ENCODE measurements at places on chromosomes 5 and 9.

DNA sequence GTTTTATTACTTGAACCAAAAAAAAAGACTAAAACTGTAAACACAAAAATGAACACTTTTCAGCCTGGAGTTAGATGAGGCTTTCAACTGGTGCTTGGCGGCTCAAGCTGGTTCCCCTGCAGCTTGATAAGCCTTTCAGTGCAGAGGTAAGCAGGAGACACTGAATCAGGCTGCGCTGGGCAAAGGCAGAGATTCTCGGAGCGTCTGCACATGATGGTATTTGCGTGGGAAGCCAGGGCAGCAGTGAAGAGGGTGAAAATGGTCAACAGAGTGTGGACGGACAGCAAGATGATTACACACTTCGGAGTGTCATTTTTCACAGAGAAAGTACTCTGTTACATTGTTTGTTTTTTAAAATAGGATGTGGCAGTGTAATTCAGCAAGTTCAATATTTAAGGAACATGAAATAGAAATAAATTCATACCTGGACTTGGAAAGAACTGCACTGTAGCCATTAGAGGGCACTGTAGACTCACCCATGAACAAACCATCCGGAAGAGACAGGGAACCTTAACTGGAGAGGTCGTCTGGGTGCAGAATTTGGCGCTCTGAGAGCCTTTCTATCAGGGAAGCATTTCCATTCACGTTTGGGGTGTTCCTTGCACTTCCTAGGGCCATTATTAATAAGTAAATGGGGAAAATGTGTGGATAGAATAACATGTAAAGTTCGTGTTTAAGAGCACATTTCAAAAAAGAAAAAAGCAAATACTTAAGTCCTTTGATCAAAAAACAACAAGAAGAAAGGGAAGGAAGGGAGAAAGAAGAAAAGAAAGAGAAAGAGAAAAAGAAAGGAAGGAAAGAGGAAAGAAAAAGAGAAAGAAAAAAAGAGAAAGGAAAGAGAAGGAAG lies 69.8 kb downstream of the ICE1 start:
- DNase-seq = peak; percentile 77

DNA sequence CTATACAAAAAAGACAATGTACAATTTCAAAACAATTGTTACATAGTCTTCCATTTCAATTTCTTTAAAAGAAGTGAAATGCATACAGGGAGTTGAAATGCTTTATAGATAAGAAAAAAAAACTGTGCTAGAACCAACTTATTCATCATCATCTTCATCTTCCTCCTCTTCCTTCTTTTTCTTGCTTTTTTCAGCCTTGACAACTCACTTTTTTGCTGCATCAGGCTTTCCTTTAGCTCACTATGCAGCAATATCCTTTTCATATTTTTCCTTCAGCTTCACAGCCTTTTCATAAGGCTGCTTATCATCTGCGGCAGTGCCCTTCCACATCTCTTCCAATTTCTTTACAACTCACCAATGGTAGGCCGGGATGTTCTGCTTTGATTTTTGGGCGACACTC lies 4.4 kb downstream of the LHFPL2 start:
- DNase-seq = no peak

DNA sequence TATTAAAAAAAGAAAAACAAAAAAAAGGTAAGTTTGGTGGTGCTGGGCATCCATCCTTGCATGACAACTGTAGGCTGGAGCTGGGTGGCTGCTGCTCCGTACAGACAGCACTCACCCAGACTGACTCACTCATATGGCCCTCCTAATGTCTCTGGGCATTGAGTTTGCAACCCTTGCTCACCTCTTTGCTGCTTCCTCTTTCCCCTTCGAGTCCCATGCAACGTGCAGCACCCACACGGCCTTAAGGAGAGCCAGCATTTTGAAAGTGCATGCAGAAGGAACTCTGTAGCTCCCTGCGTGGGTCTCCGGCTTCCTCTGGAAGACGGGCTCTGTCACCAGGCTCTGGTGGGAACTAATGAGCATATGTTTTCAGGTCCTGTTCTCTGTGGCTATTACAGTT lies 60.5 kb upstream of the ENTREP1 start:
- peak; percentile 3 for DNase-seq

GRCh38 chr9:708551-709432 lies 132.7 kb upstream of the DMRT1 start:
- DNase-seq = peak; percentile 64

GRCh38 chr9:134175808-134176598 lies 11.6 kb upstream of the RNU6ATAC start:
- no peak for DNase-seq

GRCh38 chr9:95465115-95465514 lies 51.7 kb downstream of the PTCH1 start:
- DNase-seq = no peak

- DNase-seq = no peak
Measured at GRCh38 chr5:126044111-126044668, 379.0 kb upstream of the GRAMD2B start.

DNA sequence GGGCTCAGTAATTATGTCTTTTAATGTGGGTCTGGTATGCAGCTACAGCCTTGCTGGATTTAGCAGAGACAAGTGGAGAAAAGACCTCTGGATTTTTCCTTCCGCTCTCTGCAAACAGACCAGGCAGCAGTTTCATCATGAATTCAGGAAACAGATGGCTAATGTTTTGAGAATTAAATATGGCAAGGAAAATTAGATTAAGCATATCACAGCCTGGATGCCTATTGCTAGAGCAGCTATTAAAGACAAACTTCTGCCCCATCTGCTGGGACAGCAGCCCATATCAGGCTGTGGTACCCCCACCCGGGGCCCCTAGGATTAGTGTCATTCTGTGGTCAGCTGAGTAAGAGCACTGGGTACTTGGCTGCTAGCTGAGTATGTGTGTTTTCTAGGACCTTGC lies 6.2 kb downstream of the SKP2 start:
- peak; percentile 81 for DNase-seq

- DNase-seq = no peak
Measured at GRCh38 chr5:113059232-113060040, 82.8 kb downstream of the DCP2 start.

DNA sequence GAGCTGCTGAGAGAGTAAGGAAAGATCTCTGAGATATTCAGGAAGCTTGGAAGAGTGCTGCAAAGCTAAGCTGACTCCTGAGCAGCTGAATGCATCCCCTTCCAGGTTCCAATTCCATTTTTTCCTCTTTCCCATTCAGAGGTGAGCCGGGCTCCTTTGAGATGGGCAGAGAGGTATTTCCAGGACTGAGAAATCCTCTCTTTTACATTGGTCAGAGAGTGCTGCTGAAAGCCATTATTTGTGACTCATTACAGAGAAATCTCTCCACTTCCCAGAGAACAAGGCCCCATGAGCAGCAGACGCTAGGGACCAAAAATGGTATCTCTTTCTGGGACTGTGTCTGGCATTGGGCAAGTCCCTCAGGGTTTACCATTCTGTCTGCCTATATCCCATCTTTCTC lies 3.7 kb downstream of the MCTP1 start:
- no peak for DNase-seq

DNA sequence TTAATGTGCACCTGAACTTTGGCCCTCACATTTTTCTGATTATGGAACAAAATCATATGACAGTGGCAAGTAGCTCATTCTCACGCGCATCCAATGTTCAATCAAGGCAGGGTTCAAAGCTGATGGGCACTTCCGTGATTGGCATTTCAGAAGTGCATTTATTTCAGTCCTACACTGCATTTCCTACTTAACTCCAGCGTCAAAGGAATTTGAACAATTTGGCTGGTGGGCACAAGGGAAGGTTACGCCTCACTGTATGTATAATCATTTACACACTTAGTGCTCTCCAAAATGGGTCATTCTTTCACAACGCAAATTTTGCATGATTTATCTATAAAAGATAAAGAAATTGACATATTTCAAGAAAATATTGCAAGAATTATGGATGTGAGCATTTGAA lies 167.9 kb upstream of the VLDLR start:
- no peak for DNase-seq

DNA sequence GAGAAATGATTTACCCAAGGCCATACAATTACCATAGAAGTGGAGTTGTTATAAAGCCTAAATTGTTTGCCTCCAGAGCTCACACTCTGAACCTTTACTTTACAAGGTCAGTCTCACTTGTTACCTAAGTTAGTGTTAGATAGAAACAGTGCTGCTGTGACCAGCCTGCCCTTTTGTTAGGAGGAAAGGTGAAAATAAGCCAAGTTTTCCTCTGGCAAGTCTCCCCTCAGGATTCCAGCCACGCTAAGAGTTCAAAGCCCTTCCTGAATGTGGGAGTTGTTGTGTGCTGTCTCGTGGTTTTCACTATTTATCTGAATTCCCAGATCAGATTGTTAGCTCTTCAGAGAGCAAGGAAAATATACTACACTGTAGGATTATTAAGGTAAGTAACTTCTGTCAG lies 260.0 kb downstream of the SGCD start:
- DNase-seq = no peak

- DNase-seq = no peak
Measured at GRCh38 chr9:82894548-82894947, 168.4 kb downstream of the RASEF start.

- peak; percentile 79 for DNase-seq
Measured at GRCh38 chr5:50447941-50448340, 6.9 kb upstream of the EMB start.

DNA sequence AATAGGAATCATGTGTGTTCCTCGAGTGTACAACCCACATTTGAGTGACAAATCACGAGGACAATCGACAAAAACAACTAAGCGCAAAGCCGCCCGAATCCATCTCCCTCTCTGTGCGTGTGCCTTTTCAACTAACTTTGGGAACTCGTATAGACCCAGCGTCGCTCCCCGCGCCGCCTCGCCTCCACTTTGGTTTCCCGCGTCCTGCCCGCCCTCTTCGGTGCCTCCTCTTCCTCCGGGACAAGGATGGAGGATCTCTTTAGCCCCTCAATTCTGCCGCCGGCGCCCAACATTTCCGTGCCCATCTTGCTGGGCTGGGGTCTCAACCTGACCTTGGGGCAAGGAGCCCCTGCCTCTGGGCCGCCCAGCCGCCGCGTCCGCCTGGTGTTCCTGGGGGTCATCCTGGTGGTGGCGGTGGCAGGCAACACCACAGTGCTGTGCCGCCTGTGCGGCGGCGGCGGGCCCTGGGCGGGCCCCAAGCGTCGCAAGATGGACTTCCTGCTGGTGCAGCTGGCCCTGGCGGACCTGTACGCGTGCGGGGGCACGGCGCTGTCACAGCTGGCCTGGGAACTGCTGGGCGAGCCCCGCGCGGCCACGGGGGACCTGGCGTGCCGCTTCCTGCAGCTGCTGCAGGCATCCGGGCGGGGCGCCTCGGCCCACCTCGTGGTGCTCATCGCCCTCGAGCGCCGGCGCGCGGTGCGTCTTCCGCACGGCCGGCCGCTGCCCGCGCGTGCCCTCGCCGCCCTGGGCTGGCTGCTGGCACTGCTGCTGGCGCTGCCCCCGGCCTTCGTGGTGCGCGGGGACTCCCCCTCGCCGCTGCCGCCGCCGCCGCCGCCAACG lies at the start of gene GPR150:
GPR150 (plus strand) TSS at position 58 of the 840 bp plus-strand sequence; CDS start at position 247, 189 bp downstream.
- peak; percentile 92 for DNase-seq

DNA sequence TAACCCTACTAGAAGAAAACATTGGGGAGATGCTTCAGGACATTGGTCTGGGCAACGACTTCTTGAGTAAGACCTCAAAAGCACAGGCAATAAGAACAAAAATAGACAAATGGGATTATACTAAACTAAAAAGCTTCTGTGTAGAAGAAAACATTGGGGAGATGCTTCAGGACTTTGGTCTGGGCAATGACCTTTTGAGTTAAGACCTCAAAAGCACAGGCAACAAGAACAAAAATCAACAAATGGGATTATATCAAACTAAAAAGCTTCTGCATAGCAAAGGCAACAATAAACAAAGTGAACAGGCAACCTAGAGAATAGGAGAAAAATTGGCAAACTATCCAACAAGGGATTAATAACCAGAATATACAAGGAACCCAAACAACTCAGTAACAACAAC lies 3.7 kb downstream of the MRPL50 start:
- no peak for DNase-seq

GRCh38 chr9:130042406-130042884 lies 544 bp downstream of the FNBP1 start:
- no peak for DNase-seq

DNA sequence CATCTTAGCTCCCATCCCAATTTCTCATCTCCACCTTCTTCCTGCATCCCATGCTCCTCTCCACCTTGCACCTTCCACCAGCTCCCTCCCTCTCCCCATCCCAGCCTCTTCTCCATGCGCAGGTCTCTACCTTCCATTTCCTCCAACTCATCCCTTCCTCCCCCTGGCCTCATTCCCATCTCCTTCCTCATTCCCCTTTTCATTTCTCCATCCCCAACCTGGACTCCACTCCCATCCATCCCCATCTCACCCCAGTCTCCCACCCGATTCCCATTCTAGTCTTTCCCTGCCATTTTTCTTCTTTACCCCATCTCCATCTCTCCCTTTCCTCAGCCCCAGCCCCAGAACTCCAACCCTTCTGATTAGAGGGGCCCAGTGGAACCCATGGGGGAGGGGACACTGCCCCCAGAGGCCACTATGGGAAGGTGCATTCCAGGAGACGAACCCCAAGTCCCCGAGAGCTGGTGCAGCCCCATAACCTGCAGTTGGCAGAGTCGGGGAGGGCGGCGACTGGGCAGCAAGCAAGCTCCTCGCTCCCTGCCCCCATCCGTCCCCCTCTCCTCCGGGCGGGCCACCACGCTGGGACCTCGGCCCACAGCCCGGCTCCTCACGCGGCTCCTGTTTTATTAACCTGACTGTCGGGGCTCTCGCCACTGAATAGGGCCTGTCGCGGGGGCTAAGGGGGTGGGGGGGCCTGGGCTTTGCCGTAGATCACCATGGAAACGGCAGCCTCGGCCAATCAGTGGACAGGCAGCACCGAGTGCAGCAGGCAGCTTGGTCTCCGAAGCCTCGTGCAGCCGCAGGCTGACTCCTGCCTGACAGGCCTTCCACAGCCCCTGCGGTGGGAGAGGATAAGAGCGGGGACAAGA lies 66.7 kb downstream of the PCDH1 start:
- peak; percentile 37 for DNase-seq

DNA sequence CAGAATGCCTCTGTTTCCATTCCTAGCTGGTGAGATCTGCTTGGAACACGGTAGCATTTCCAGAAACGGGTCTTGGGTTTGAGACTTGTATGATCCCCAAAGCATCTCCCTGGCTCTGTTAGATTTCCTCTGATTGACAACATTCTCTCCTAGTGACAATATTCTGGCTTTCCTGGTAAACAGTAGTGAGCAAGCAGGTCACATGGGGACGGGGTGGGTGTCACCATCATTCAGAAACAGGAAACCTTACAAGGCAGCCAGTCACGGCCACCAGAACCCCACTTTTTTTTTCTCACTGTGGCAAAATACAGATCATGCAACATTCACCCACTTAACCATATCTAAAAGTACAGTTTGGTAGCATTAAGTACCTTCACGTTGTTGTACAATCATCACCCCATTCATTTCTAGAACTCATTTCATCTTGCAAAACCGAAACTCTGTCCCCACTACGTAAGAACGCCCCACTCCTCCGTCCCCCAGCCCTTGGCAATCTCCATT lies 90.1 kb upstream of the LMX1B start:
- DNase-seq = peak; percentile 71

GRCh38 chr5:75062925-75063531 lies 10.7 kb upstream of the GCNT4 start:
- DNase-seq = no peak

DNA sequence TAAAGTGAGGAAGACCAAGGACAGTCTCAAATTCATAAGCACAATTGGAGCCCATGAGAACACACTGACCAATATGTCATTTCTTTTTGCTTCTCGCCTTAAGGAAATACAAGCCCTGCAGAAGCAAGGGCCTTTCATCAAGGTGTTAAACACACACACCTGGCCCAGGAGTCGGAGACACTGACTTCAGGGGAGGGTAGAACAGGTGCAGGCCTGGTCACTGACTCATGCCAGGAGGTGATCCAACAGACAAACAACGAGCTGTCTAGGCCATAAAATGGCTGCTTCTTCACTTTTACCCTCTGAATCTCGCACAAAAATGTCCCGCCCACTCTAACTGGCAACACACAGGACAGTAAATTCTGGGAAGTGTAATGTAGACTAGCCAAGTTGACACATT lies 62.7 kb downstream of the RGMB start:
- no peak for DNase-seq

Data from common myeloid progenitor, CD34-positive (primary cell).